Frontal cortex (tissue), 4 donors: ENCODE measurements at places on chromosomes 2 and 18.
A peak's percentile ranks its signal among the peaks of the same experiment; 100 is the strongest.

DNA sequence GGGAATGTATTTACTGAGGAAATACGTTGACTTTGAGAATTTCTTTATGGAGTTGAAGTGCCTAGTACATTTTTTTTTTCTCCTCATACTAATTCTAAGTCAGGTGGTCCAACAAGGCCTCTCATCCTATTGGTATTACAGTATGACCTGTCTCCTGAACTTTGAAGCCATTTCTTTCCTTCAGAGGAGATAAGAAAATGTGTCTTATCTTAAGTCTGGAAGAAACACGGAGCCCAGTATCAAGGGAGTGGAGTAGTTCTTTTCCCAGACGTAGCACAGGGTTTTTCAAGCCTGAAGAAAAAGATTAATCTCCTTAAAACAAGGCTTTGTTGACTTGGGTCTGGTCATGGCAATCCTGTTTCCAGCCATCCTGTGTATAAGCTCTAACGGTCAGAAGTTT, 11.6 kb upstream of the CPS1 start:
- DNase-seq = no peak

DNA sequence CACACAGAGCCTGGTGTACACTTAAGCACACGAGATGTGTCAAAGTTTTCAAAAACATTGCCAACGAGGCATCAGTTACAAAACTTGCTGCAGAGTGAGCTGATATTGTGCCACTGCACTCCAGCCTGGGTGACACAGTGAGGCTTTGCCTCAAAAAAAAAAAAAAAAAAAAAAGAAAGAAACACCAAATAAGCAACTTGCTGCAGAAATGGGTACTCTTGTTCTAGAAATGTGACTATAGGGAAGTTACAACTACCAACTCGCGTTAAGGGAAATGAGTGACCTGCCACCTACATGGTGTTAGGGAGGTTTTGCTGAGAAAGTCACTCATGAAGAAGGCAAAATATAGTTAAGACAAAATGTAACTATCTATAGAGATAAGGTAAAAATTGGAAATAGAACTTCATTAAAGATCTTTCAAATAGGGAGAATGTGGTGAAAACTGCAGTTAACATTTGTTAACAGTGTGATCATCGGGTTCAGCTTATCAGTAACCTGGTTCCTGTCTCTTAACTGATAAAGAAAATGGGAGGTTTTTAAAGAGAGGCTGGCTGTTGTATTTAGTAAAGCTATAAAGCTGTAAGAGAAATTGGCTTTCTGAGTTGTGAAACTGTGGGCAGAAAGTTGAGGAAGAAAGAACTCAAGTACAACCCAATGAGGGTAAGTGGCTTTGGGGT, at the start of gene IL1RL1:
Gene IL1RL1, plus strand, starts transcription at position 600 of the 677 bp plus-strand sequence. CDS start 26,702 bp downstream, outside the sequence.
- no peak for DNase-seq

GRCh38 chr2:233250985-233251305, 528 bp upstream of the ATG16L1 start:
- no peak for DNase-seq

- no peak for DNase-seq
Measured at GRCh38 chr2:142041105-142041504, 89.7 kb downstream of the LRP1B start.

- DNase-seq = no peak
Measured at GRCh38 chr2:205283736-205284270, 398.5 kb upstream of the NRP2 start.

DNA sequence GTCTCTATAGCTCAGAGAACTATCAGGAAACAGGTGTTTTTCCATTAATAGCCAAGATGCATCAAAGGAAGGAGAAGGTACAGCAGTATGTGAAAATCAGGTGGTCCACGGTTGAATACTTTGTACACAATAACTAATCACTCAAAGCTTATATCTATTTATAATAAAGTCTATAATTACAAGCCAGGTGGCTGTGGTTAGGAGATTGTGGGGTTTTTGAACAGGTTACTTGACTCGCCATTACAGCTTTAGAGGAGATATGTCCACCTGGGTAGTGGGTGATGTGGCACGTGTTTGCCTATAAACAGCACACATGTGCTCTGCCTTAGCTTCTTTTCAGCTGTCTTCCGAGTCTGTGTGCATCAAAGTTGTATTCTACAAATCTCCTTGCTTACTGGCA, 892.2 kb upstream of the ZEB2 start:
- no peak for DNase-seq

GRCh38 chr18:3498698-3499471, 48.9 kb downstream of the TGIF1 start:
- peak; percentile 47 for DNase-seq

DNA sequence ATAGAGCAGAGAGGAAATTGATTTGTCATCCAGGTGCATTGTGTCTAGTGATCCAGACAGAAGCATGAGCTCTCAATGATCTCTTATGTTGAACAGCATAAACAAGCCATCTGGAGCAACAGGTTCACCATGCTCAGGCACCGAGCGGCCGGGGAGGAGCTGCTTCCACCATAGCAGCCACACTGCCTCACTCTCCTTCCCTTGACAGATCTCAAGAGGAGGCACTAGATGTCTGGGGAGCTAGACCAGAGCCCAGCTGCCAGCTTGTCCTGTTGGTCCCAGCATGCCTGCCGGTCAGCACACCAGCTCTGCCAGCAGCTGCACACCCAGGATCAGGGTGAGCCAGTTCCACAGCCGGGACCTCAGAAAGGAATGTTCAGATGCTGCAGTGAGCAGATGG, 17.5 kb upstream of the LONRF2 start:
- DNase-seq = no peak

DNA sequence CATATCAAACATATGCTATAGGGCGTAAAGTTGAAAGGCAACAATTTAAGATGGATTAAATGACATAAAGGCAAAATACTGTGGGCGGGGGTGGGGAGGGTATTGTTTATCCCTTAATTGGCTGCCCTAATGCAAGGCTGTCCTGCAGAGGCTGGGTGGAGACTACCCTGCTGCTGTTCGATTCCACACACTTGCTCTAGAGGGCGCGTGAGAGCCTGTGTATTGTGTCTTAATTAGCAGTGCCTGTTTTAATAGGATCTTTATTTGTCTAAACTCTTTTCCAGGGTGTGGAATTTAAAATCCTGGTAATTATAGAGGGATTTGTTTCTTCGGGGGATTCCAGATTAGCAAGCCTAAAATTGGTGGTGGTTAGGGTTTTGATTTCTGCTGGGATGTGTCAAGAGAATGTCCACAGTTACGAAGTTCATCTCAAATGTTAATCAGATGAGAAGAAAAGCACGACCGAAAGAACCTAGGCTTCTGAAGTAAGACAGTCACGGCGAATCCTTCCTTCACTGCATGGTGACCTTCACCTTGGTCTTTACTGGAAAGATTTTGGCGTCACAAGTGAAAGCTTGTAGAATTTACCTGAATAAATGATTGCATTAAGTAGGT, 103.5 kb upstream of the MAP3K20 start:
- DNase-seq = peak; percentile 12

- no peak for DNase-seq
Measured at GRCh38 chr2:113050921-113051895, 1.5 kb downstream of the IL36B start.

GRCh38 chr2:2112416-2113105, 218.5 kb downstream of the MYT1L start:
- DNase-seq = no peak

- DNase-seq = no peak
Measured at GRCh38 chr18:6835345-6835744, 105.8 kb downstream of the ARHGAP28 start.

GRCh38 chr2:128637481-128638155, 318.9 kb upstream of the HS6ST1 start:
- no peak for DNase-seq

DNA sequence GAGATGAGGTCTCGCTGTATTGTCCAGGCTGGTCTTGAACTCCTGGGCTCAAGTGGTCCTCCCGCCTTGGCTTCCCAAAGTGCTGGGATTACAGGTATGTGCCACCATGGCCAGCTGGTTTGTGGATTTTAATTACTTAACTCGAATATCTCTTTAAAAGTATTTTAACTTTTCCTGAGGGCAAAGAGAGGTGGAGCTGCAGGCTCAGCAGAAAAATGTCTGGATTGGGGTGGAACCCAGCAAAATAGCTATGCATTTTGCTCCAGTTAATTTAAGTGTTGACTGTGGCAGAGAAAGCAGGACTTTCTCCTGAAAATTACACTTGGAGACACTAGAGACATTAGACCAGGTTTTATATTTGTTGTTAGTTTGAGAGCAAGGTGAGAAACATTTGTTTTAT, 35.5 kb upstream of the TXNDC2 start:
- no peak for DNase-seq

DNA sequence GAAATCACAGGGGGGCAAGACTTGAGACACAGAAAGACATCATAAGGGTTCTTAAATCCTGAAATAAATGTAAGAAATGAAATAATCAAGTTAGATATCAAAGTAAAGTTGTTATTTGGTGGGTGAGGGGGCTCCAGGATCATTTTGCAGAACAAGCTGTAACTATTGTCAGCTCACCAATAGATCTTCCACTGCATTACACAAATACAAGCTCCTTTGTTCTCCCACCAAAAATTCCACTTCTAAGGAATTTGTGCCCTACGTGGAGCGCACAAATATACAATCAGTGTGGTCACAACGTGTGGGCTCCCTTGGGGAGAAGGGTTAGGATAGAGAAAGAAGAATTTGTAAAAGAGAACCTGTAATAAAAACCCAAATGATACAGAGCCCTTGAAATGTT, 19.2 kb upstream of the GALNT5 start:
- no peak for DNase-seq

- no peak for DNase-seq
Measured at GRCh38 chr2:32136097-32136496, 29.6 kb upstream of the SLC30A6 start.

DNA sequence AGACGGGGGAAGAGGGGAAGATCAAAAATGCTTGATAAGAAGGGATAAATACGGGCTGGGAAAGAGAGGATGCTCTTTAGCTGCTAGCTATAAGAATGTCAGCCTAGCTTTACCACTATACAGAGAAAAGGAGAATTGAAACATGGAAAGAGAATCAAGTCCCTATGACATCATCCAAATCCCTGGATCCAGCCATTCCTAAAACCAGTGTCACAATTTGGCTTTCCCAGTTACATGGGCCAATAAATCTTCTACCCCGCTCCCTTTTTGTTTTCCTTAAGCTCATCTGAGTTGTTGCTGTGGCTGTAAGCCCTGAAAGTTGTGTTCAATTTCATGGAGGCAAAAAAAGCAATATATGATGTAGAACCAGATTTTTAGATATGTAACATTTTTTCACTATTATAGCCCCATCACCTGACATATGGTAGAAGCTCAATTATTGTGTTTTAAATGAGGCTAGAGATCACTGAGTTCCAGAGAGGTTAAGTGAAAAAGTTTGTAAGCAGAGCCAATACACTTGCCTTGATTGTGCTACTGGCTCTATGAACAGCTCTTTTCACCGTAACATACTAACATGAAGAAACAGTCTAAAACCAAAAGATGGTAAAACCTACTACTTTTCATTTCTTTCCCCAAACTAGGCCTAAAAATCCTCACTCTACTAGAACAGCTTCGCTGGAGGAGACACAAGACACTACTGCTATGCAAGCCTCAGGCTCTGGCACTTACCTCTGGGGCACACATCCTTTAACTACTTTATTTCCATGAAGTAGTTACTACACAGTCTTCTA, 4.3 kb downstream of the HNRNPLL start:
- DNase-seq = no peak

GRCh38 chr2:236935083-236935482, 150.6 kb upstream of the COPS8 start:
- no peak for DNase-seq

GRCh38 chr18:55047546-55047945, 88.3 kb upstream of the CCDC68 start:
- no peak for DNase-seq

DNA sequence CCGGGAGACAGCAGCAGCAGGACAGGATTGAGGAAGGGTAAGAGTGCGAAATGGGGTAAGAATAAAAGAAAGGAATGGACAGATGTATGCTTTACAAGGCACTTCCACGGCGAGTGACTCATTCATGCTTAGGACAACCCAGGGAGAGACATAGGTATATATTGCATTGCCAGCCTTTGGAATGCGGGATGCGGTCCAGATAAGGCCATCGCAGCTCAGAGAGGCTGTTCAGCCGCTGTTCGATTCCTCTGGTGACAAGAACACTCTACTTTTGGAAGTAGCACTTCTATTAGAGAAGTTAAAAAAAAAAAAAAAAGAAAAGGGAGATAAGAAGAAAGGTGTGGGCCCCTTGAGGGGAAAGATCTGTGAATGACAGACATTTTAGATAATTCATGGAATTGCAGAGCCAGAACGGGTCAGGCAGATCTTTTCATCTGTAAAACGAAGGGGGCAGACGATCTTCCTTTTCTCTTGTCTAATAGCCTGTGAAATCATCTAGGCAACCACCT, 819 bp upstream of the NCOA1 start:
- no peak for DNase-seq

DNA sequence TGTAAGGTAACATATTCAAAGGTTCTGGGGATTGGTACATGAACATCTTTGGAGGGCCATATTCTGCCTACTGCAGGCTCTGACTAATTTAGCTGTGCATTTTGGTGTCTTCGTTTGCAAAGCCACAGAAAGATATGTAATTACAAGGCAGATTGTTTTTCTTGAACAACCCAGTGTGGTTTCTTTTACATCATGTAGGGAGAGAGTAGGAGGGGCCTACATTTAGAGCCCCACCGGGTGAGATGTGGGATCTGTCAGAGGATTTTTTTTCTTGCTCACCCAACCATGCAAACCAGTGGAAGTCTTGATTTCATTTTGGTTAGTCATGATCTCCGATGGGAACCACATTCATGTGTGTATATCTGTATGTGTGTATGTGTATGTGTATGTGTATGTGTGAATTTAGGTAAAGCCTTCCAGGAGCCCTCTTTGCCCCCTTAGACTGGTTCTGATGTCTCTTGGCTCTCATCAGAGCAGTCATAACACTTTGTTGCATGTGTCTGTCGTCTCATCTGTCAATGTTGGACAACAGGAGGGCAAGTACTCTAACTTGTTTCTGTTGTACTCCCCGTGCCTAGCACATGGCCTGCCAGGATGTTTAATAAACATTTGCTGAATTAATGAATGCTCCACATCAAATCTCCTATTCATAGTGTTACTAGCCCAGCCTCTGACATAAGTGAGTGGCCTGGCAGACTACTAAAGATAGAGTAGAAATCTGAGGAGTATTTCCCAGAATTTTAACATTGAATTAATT, 239.9 kb downstream of the MTX2 start:
- no peak for DNase-seq

DNA sequence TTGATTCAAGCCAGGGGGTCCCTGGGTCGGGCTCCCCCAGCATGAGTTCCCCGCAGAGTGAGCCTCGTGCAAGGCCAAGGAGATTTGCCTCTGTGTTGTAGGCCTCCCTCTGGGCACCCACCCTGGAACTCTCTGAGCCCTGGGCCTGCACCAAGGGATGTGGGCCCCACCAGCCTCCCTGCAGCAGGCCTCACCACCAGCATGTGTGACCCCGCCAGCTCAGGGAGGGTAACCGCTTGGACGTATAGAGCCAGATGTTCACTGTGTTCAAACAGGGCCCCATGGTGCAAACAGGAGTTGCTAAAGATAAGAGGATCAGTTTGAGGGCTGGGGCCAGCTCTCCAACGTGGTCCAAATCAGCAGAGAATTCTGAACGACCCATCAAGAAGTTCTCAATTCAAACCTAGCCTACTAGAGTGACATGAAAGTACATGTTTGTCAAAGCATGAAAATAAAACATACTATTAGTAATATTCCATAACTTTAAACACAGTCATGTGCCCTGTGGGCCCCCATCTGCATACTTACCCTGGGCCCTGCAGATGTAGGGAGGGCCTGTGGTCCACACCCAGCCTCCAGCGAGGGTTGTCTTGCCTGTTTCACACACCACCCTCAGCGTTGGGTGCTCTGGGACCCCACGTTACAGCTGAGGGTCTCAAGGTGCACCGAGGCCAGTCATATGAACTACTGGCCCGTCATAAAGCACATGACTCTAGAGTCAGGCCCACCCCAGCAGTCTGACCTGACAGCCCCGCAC, 5.5 kb upstream of the TUBB6 start:
- DNase-seq = no peak

GRCh38 chr2:85933753-85934594, 45.2 kb upstream of the ST3GAL5 start:
- DNase-seq = no peak
